Natural killer cell (primary cell): ENCODE measurements at places on chromosomes 7 and 10. TPM values are rescaled to one million over a fixed set of nuclear protein-coding genes. Genes with fewer than 3 reads are reported as not detected.

GRCh38 chr10:117936141-117936540 lies 110.6 kb downstream of the RAB11FIP2 start:
- DNase-seq: no peak
- no peak overlapping the region for H3K4me3 ChIP-seq
- H3K4me1 ChIP-seq: no peaks in the 10 kb centered on the region
- no peaks in the 10 kb centered on the region for H3K36me3 ChIP-seq
- H3K27ac ChIP-seq: no peak overlapping the region

DNA sequence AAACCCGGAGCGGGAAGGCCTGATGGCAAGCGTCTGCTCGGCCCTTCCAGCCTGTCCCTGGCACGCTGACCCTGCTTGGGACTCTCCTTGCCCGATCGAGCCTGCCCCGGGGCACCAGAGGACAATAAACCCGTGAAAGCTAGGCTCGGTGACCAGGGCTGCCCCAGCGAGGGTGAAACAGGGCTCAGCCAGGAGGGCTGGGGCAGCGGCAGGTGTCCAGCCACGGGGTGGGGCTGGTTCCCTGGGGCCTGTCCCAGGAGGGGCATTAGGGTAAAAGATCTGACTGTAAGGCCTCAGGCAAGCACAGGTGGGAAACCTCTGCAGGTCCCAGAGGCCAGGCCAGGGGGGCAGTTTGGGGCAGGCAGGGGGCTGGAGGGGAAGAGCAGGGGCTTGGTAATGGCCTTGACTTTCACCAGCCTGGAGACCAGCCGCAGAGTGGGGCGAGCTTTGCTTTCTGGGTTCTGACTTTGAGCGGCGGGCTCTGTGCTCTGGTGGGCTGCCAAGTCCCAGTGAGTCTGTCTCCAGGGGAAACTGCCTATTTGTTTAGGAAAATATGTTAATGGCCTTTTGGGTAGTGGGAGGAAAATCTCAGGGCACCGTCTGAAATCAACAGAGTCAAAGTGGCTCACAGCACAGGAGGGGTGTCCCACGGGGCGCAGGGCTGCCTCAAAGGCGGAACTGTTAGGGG lies 68.2 kb upstream of the INPP5A start:
- no peak overlapping the region for H3K27ac ChIP-seq
- no peak for DNase-seq
- H3K4me1 ChIP-seq: no peaks in the 10 kb centered on the region
- no peaks in the 10 kb centered on the region for H3K27me3 ChIP-seq

GRCh38 chr10:11610166-11610825 lies 1.2 kb downstream of the USP6NL start:
- no peak for DNase-seq
- H3K4me1 ChIP-seq: peaks cover 9% of the 10 kb centered on the region
- no peaks in the 10 kb centered on the region for H3K36me3 ChIP-seq
- no peaks in the 10 kb centered on the region for H3K27me3 ChIP-seq
- peak overlapping the region; percentile 77 for H3K4me3 ChIP-seq
- peak overlapping the region; percentile 40 for H3K27ac ChIP-seq

DNA sequence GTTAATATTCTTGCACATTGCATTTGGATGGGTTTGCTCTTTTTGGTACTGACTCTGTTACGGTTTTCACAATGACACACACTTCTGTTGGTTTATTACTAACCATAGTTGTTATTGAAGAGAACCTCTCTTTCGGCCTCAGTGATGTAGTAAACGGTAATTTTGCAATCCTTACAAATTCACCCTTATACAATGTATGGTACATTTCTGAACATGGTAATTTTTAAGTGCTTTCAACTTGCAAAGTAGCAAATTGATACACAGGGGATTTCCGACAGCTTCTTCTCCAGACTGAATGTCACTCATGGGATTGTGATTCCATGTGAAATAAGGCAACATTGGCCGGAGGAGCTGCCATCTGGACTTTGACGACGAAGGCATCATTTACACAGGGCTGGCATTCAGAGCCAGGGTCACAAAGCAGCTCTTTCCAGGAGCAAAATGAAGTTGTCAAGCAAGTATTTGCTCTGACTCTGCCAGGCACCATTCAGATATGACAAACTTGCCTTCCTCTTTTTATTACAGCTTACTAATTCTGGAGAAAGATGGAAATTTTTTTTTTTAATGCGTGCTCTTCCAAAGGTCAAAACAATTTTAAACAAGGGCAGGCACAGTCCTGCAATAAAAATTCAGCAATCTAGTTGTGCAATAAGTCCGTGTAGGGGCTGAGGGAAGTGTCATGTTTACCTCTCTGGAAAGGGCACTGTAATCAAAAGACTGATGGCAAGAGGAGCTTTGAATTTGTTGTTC lies 711.5 kb upstream of the C7orf33 start:
- no peaks in the 10 kb centered on the region for H3K36me3 ChIP-seq
- H3K27me3 ChIP-seq: no peaks in the 10 kb centered on the region
- H3K27ac ChIP-seq: no peak overlapping the region
- H3K4me1 ChIP-seq: no peaks in the 10 kb centered on the region
- DNase-seq: no peak

DNA sequence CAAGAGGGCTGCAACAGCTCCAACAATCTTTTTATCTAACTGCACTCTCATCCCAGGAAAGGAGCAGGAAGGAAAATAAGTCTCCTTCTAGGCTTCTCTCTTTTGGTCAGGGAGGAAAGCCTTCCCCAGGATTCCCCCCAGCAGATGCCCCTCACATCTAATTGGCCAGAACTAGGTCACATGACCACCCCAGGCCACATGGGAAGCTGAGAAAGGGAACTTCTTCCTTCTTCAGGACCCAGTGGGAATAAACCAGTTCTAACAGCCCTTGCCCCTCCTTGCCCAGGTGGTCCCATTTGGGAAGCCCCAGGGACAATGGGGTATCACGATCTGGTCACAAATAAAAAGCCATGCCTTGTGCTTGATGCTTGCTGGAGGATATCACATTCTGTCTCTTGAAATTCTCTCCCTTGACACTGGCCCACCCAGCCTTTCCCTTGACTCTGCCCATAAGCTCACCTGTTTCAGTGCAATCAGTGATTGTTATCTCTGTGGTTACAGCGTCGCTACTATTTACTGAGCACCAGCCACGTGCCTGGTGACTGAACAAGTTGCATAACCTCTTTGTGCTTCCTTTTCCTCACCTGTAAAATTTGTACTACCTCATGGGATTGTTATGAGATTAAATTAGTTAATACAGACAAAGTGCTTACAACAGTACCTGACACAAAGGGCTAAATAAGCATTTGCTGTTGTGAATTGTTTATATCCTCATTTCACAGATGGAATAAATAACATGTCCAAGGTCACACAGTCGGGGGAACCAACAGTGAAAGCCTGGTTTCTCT lies 9.0 kb upstream of the TACR2 start:
- DNase-seq: no peak
- H3K4me3 ChIP-seq: no peak overlapping the region
- H3K27ac ChIP-seq: peak overlapping the region; percentile 5

Gene LRIT1
- total RNA-seq: not detected

Gene CLDN3
- total RNA-seq: not detected

Gene IGF2BP3
- 2.9 TPM for total RNA-seq

Gene SH3PXD2A
- 3.3 TPM for total RNA-seq

Gene HK1
- total RNA-seq: 72.6 TPM

Gene SFTPA1
- total RNA-seq: not detected

Gene CLRN3
- total RNA-seq: not detected
